ENCODE measurements at places on chromosomes 5 and 9. TPM values are rescaled to one million over a fixed set of nuclear protein-coding genes. Genes with fewer than 3 reads are reported as not detected.

The SPATA31C1 gene
- 0.08 TPM for polyA plus RNA-seq

The ANKRD31 gene
- polyA plus RNA-seq, result not detected

The DAP gene
- polyA plus RNA-seq, result 155 TPM

The CDX1 gene
- not detected for polyA plus RNA-seq

The MYMK gene
- 0.80 TPM for polyA plus RNA-seq

The C9orf72 gene
- 12.3 TPM for polyA plus RNA-seq

The CYSRT1 gene
- polyA plus RNA-seq, result 0.93 TPM

The PCDH1 gene
- 35.4 TPM for polyA plus RNA-seq

The RAD17 gene
- polyA plus RNA-seq, result 13.8 TPM
